ENCODE measurements at places on chromosomes 3 and 15.

DNA sequence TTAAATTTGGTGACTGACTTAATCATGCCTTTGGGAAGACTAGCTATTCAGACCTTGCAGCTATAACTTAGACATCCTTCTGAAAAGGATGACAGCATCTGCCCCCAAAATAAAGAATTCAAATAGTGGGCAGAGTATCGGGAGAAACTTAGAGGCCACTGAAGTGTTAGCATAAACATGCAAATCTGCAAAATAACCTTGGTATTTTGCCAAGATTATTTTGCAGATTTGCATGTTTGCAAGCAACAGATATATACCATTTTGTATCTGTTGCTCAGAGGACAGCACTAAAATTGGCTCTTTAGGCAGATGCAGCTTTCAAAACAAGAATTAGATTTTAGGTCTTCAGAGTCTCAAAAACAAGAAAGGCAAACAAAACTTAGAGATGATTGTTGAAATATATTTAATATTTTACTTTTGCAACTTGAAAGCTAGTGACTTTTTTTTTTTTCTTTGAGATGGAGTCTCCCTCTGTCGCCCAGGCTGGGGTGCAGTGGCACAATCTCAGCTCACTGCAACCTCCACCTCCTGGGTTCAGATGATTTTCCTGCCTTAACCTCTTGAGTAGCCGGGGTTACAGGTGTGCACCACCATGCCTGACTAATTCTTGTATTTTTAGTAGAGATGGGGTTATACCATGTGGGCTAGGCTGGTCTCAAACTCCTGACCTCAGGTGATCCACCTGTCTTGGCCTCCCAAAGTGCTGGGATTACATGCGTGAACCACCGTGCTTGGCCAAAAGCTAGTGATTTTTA is 47.8 kb downstream of the KBTBD8 start:
- DNase-seq: no peak

- DNase-seq: no peak
Measured at GRCh38 chr3:151309566-151309965, 7.1 kb downstream of the GPR87 start.

- DNase-seq: no peak
Measured at GRCh38 chr3:20037255-20037996, 2.8 kb upstream of the KAT2B start.

DNA sequence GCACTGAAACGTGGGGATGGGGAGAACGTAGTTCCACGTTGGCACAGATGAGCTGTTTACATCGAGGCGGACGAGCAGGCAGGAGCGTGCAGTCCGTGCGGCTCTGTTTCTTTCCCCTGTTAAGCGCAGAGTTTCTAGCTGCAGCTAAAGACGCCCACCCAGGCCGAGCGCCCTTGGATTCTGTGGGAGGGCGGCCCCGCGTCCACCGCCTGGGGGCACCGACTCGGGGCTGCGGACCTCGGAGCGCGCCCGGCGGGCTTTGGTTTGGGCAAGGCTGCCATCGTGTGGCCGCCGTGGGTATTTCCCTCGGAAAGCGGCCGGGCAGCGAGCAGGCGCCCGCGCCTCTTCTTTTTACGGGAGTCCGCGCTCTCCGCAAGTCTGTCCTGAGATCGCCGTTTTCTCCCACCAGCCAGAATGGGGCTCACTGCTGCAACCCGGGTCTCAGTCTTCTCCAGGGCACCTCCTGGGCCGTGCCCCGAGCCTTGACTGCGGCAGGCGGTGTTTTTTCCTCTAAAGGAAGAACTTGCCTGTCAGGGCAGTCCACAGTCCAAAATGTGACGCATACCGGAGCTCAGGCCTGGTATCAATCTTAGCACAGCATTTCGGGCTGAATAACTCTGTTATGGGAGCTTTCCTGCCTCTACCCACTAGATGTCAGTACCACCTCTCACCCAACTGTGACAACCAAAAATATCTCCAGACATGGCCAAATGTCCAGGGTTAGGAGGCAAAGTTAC is 219.9 kb upstream of the IGF1R start:
- DNase-seq: peak; percentile 73

- DNase-seq: no peak
Measured at GRCh38 chr3:151859233-151859673, 14.2 kb upstream of the SUCNR1 start.

DNA sequence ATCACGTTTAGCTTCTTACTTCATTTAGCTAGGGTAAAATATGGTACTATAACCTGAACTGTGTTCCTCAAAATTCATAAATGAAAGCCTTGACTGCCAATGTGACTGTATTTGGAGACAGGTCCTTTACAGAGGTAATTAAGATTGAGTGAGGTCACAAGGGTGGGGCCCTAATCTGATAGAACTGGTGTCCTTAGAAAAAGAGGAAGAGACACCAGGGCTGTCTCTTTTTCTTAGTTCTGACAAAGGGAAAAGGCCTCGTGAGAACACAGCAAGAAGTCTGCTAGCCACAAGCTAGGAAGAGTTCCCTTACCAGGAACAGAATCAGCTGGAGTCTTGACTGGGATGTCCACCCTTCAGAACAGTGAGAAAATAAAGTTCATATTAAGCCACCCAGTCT is 162.7 kb downstream of the GMNC start:
- no peak for DNase-seq

GRCh38 chr15:65133548-65134200 is at the start of gene PDCD7:
Gene PDCD7 (minus strand): TSS chr15:65133808. CDS start chr15:65133781, 27 bp downstream.
- peak; percentile 91 for DNase-seq

DNA sequence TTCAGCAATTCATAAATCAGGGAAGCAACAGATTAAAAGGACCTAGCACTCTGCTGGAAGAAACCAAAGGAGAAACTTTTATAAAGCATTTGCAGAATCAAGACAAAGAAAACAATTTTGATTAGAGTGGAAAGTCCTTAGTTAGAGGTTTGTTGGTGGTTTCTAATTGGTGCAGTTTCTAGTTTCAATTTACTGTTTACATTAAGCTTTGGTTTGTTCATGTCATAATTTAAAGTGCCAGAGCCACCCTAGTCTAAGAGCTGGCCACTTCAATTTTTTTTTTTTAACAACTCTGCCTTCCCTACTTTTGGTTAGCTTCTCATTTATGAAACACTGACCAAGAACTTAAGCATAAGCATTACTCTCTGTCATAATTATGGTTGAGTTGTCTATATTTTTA is 1428.2 kb upstream of the GBE1 start:
- no peak for DNase-seq

DNA sequence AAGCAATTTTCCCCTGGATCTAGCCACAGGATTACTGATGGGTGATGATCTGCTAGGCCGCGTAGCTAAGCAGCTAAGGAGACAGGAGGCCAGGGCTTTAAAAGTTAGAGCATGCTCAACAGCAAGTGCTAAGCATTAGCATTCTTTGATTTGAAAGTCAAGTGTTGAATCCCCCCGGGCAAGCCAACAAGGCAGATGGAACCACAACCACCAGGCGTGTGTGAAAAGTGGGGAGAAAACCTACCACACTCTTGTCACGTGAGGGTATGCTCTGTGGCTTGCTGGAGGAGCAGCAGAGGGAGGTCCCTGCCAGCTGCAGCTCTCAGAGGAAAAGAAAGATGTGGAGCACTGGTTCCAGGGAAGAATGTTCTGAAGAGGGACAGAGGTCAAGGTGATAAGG is 20.9 kb downstream of the SLC51A start:
- no peak for DNase-seq

DNA sequence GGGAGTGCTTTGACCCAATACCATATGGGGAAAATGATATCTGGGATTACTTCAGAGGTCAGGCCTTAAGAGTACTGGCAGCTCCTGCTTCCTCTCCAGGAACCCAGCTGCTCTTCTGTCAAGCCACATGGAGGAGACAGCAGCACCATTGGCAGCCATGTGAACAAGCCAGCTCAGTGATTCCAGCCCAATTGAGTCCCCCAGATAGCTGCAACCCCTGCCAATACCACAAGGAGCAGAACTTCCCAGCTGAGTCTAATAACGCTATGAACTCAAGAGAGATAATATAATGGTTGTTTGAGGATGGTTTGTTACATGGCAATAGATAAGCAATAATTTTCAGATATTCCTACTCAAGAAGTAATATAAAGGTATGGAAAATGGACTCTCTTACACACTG is 126.8 kb upstream of the CPNE4 start:
- no peak for DNase-seq

DNA sequence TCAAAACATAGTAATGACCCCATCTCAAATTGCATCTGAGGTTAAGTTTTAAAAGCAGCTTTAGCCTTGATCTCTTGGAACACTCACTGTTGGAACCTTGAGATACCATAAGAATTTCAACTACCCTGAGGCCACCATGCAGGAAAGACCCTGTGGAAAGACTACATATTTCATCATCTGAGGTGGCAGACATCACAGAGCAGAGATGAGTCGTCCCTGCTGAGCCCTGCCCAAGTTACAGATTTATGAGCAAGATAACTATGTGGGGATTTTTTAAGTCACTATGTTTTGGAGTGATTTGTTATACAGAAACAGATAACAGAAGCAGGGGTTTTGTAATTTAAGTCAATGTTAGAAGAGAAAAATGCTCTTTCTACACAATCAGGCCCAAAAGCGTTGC is 168.4 kb downstream of the STAC start:
- DNase-seq: no peak

- DNase-seq: no peak
Measured at GRCh38 chr3:23501201-23501802, 298.2 kb downstream of the UBE2E2 start.

GRCh38 chr3:82080792-82081191 is 319.3 kb upstream of the GBE1 start:
- no peak for DNase-seq
